ENCODE measurements at places on chromosomes 4 and X. TPM values are rescaled to one million over a fixed set of nuclear protein-coding genes. Genes with fewer than 3 reads are reported as not detected.

Gene GAGE1
- total RNA-seq: 0.49 TPM

Gene SAGE1
- total RNA-seq: not detected

DNA sequence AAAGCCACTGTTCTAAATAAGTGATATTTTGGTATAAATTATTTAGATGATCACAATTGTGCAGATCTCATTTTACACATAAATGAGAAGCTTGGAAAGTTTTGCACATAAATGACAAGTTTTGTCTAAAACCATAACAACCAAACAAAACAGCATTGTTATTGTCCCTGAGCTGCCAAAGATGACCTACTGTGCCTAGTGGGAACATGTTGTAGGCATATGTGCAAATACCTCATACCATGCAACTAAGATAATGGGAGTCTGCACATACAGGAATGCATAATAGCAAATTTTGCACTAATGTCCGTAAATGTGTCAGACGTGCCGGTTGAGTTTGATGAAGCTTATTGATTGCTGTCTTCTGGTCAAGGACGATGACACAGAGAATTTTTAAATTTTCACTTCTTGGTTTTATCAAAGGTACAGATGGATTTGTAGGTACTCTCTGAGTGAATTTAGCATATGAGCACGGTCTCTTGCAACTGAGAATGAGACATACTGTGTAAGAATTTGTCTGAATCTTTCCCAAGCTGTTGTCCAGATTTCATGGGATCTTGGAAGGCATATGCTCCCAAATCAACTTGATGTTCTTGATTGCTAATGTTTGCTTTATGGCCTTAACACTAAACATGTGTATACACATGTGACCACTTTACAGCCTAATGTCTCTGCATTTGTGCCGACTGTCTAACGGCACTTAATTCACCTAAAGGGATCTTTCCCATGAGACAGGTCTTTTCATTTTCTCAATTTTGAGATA, 1133.5 kb downstream of the FAT4 start:
- no peak for DNase-seq

DNA sequence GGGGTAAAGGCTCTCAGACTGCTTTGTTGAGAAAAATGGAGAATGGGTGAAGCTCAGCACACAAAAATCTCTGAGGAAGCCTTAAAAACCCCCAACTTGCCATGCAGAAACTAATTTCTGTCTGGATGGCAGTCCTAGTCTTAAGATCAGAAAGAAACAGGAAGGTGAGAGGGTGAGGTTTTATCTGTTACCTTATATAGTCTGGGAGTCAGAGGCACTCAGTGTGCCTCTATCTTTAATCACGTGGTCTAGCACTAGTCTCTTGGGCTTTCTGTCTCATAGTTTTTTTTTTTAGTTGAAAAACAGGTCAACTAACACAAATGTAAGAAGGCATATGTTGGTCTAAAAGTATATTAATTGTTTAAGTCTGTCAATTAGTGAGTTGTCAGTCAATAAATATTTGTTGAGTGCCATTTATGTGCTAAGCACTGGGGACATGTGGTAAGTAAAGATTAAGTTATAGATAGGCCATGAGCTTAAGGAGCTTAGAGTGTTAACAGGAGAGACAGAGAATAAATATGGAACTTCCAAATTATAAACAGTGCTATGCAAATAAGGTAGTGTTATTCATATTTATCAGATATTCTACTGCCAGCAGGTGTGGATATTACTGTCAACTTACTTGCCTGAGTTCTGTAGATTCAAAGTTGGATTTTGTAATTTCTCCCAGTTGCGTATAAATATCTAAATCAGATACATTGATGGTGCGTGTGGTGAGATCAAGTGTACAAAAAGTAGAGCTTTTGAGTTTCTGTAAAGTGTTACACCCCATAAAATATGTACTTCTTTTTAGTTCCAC, 7.0 kb downstream of the CYBB start:
- DNase-seq: no peak

- no peak for DNase-seq
Measured at GRCh38 chr4:151934766-151935165, 174.0 kb upstream of the GATB start.

DNA sequence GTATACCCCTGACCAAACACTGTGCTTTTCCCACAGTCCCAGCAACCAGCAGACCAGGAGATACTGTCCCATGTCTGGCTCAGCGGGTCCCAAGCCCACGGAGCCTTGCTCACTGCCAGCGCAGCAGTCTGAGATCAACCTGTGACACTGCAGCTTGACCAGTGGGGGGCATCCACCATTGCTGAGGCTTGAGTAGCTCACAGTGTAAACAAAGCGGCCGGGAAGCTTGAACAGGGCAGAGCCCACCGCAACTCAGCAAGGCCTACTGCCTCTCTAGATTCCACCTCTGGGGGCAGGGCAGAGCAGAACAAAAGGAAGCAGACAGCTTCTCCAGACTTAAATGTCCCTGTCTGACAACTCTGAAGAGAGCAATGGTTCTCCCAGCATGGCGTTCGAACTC, 58.1 kb downstream of the SLC10A6 start:
- DNase-seq: no peak

DNA sequence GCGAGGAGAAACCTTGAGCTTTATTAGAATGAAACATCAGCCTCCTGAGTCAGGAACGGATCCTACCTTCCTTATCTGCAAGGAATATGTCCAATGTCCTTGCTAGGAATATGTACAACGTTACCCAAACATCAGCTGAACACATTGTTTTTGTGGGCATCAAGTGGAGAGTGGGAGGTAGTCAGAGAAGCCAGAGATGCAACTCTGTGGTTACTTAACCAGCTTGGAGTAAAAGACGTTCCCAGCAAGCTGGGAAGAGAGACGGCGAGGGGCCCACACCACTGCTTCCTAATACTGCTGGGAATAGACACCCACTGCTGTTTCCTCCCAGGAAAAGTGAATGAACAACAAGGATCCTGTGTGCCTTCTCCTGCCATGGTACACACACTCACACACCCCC, 74.4 kb upstream of the PLAC1 start:
- DNase-seq: no peak

GRCh38 chrX:1629244-1629643, 14.4 kb downstream of the ASMT start:
- no peak for DNase-seq
